Nephron progenitor cell (in vitro differentiated cells): ENCODE measurements at places on chromosomes 4 and X.

DNA sequence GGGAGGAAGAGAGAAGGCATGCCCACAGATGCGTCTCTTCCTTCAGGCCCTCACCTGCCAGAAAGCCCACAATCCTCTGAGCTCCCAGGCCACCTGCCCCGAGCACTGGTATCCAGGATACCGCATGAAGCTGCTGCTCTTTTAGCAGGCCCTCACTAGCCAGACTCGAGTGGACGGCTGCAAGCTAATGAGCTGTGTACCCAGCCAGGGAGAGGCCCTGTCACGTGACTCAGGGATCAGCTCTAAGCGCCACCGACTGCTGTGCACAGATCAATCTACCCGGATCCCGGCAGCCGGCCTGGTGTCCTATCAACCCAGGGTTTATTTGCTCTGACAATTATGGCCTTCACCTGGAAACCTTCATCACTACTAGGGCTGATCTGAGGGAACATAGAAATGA lies 39.0 kb downstream of the BCOR start:
- DNase-seq = no peak

DNA sequence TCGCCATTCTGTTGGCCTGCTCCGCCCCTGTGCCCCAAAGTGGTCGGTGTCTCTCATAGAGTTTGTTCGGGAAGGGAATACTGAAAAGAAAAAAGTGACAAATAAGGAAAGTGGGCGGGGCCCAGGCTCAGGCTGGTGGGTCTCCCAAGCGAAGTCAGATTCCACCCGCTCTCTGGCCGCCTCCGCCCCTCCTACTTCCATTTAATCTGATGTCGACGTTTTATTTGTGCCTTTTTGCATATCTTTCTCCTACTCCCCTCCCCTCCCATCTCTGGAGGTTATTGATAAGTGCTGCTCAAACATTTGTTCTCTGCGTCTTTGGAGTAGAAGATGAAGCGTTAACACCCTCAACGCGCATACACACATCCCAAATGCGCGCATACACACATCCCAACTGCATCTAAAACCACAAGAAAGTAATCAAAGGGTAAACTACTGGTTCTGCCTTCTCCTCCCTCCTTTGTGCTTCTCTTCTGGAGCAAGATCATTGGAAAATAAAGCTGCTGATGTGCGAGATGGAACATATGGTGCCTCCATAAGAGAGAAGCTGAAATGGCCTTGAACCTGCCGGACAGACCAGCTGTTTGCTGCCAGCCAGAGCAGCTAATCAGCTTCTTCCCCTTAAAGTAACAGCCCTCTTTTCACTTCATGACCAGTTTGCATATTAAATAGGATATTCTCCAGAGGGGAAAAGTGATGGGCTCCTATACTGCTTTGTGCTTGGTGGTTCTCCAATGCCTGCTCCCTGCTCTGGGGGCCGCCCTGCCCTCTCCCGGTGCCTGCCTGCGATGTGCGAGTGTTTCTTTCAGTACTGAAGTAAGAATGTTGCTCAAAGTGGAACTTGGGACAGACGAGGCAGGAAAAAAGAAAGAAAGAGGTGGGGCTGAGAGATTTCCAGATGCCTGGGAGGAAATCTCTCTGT lies 3.1 kb downstream of the MAMLD1 start:
- DNase-seq = peak; percentile 53

- DNase-seq = no peak
Observed at GRCh38 chr4:142226014-142226413, 589.6 kb downstream of the IL15 start.

DNA sequence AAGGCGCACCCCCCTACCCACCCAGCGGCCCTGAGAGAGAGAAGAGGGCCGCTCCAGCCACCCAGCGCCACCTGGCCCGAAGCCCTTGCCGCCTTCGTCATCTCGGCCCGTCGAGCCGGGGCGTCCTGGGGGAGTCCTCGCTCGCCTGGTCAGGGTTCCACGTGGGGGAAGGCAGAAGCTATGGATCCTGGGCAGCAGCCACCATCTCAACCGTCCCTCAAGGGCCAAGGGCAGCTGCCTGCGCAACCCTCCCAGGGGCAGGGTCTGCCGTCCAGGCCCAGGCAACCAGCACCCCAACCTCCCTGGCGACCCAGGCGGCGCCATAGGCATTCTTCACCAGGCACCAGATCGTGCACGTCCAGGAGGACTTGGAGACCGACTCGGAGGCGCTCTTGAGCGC lies 51.5 kb upstream of the IL13RA2 start:
- DNase-seq = peak; percentile 1

DNA sequence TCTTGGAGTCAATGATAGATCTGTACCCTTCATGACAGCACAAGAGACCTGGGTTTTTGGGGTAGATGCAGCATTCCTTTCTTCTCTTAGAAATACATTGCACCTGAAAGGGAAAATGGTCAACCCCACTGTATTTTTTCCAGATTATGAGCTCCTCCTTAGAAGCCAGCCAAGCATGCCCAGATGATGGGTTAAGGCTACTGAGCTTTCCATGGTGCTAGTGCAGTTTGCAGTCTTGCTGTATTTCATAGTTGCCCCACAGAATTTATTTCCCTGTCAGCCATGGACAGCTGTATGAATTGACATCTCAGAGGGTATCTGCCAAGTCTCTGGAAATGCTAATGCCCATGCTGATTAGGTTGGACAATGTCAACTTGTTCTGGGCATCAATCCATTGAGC lies 73.7 kb upstream of the H2AZ1 start:
- DNase-seq = no peak

GRCh38 chr4:524196-524595 lies 25.2 kb downstream of the PIGG start:
- DNase-seq = no peak

GRCh38 chrX:19840899-19841648 lies 46.3 kb downstream of the SH3KBP1 start:
- no peak for DNase-seq

DNA sequence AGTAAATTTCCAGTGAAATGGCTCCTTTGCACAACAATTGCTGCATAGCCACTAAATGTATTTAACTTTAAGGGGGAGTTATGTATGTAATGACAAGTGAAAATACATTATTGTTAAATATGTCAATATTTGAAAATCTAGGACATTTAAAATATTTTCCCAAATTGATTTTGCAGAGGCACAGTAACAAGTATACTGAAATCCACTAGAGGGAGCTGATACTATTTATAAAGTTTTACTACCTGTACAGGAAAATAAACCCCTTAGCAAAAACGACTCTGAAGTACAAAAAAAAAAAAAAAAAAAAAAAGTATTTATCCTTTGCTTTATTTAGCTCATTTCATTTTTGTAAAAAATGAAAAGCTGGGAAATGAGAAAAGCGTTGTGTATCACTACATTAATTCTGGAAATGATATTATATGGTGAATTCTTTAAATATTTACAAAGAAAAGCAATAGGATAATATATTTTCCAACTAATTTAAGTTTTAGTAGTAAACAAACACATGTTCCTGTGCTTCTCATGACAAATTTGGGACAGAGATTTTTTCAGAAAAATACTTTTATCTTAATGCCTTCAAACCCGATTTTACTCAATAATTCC lies 727.7 kb downstream of the DMD start:
- DNase-seq = no peak

GRCh38 chr4:88907478-88907877 lies 149.5 kb downstream of the FAM13A start:
- DNase-seq = no peak

DNA sequence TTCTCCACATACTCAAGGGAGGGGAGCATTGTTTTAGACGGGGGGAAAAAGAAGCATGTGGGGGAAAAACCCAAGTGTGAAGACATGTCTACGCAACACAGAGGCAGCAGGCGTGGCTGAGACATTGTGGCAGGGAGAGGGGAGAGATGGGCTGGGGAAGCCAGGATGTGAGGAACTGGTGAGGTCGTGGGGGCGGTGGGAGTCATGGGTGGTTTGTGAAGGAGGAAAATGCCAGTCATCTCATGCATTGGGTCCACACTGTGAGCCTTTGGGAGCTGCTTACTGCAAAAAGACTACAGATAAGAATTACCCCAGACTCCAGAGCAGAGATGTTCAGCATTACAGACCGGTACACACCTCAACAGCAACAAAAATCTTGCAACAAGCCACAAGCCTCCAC lies 2.1 kb downstream of the JAKMIP1 start:
- DNase-seq = no peak

- no peak for DNase-seq
Observed at GRCh38 chrX:73728602-73729001, 165.6 kb downstream of the CHIC1 start.

DNA sequence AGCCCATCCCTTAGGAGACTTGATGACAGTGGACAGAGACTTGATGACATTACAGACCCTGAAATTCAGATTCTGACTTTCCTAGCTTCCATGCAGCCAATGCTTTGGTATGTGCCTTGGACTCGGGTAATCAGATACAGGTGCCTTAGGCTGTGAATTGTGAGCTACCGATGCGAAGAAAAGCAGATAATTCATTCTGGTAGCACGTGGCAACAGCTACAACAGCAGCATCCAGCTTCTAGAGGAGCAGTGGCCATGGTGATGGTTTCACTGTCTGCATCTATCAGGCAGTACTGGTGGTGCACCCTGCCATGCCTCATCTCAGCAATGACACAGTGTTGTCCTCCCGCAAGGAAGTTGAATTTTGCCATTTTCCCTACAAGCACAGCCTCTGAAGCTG lies 126.9 kb upstream of the TAPT1 start:
- DNase-seq = no peak

GRCh38 chrX:105975382-105975781 lies 63.1 kb downstream of the SERPINA7 start:
- DNase-seq = no peak

- no peak for DNase-seq
Observed at GRCh38 chr4:176034936-176035335, 30.7 kb upstream of the WDR17 start.

DNA sequence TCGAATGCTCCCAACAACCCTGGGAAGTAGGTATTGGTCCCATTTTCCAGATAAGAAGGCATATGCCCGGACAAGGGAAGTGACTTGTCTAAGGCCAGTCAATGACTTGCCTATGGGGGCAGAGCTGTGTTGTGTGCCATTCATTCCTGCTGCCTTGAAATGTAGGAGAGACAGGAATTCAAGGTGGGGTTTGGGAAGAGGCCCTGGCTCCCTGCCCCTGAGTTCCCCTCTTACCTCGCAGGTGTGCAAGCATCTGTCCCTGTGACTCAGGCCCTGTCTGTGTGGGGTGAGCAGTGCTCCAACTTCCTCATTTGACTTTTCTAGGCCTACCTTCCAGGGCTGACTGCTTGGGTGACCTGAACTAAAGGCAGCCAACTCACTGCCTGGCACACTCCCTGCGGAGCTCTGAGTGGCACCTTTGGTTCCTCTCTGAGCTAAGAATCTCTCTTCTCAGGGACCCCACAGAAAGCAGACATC lies 5.1 kb downstream of the EFNB1 start:
- DNase-seq = no peak

- no peak for DNase-seq
Observed at GRCh38 chr4:184417802-184418511, 56.4 kb downstream of the IRF2 start.

GRCh38 chr4:82820689-82821088 lies 22.1 kb upstream of the SCD5 start:
- DNase-seq = no peak
